ENCODE measurements at places on chromosomes 2 and 18.

DNA sequence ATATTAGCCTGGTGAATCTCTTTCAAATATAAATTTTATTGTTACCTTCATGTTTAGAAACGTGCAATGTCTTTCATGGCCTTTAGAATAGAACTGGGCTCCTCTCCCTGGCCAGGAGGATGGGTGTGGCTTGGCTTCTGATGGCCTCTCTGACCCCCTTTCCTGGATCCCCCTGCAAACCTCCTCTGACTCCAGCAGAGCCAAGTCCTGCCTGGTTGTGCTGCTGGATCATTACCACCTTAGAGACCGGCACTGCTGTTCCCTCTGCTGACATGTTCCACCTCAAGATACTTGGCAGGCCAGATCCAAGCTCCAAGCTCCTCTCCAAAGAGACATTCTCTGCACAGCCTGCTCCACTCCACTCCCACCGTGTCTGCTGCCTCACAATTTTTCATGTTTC lies 823.8 kb upstream of the HS6ST1 start:
- DNase-seq: no peak

DNA sequence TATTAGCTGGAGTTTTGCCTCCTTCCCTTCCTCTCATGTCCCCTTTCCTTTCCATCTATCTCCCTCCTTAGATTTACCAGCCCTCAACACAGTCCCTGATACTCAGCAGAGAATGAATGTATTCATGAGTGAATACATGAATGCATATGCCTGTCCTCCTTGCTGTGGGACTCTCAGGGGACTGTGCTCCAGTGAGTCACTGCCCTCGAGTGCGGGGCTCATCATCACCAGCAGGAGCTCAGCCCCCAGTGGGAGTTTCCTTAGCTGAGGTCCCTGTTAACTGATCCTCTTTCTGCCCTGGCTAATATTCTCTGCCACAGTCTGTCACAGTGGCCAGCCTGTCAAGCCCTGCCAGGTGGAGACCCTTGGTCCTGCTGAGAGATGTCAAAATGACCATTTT lies 104.9 kb upstream of the LHCGR start:
- no peak for DNase-seq

- no peak for DNase-seq
Measured at GRCh38 chr18:21701621-21702020, 3.0 kb downstream of the ABHD3 start.

- DNase-seq: no peak
Measured at GRCh38 chr18:29629493-29630036, 1413.0 kb downstream of the DSC3 start.

DNA sequence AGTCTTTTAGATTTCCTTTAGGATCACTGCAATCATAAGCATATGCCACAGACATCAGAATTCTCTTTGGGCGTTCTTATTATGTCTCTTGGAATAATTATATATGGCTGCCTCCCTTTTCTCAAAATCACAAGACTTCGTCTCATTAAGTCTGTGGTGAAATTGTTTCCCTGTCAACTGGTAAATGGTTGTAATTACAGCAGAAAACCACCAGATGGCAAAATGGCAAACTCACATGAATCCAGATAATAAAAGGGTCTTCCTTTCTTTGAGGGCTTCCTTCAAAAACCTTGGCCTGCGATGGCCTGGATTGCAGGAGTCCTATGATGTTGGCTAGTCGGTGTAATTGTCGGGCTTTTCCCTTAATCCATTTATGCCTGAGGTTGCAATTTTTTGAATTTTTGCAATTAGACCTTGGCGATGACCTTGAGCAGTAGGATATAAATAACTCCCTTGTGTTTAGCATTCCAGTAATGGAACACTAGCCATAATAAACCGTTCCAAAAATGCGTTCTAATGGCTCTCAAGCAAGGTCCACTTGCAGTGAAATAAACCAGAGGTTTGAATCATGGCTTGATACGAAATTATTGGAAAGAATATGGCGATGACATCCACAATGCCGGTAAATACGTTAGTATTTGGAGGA lies 656.4 kb downstream of the MBD2 start:
- no peak for DNase-seq

GRCh38 chr2:27323596-27324285 lies 844 bp upstream of the MPV17 start:
- no peak for DNase-seq

- DNase-seq: no peak
Measured at GRCh38 chr2:10368491-10369231, 66.0 kb downstream of the HPCAL1 start.

DNA sequence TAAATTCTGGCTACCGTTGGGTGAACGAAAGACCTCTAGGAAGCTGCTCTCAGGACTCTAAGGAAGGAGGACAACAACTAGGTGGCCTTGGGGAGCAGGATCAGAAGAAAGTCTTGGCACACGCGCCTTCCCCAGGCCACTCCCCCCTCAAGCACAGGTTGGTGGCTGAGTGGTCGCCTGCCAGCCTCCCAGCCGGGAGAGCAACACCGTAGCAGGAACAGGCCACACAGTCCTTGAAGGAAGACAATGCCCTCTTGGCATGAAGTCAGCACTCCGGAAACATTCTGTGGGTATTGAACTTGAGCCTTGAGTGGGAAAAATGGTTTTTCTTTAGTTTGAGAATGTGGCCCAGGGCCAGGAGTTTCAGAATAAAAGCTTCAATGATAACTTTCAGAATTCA lies 87.4 kb upstream of the AGAP1 start:
- DNase-seq: no peak

DNA sequence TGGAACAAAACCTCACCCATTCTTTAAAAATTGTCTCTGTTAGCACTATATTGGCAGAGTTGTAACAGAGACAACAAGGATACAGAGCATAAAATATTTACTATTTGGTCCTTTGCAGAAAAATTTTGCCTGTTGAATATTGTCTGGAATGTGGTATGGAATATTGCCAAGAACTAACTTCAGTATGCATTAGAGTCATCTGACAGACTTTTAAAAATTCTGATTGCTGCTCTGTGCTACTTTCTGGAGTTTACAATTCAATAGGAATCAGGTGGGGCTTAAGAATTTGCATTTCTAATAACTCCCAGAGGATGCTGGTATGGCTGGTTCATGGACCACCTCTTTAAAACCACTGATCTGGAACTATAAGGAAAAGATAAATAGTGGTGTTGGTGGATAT lies 32.8 kb upstream of the NYAP2 start:
- DNase-seq: no peak

GRCh38 chr2:238994432-238994831 lies 146.5 kb downstream of the TWIST2 start:
- no peak for DNase-seq

DNA sequence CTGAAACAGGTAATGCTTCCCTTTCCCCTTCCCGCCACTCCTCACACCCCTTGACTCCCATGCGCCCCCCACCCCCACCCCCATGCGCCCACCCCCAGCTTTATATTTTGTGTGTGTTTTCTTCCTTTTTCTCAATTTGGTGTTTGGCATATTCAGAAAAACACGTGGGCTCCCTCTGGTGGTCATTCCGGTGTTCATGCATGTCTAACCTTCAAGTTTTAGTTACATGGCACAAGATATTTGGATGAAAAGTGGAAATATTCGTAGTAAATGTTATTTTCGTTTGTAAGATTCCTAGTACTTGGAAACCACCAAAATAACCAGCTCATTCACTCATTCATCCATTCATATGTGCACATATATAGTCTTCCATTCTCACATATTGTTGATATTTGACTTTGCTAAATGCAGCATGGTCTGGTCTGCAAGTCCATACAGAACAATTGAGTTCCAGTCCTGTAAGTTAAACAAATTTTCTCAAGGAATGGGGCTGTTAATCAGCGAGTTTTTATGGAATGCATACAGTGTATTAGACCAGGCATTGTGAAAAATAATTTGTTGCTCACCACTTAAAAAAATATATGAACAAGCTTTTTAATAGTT lies 143.6 kb upstream of the MAP3K20 start:
- peak; percentile 49 for DNase-seq

GRCh38 chr2:189719571-189719970 lies 43.0 kb downstream of the OSGEPL1 start:
- DNase-seq: no peak

DNA sequence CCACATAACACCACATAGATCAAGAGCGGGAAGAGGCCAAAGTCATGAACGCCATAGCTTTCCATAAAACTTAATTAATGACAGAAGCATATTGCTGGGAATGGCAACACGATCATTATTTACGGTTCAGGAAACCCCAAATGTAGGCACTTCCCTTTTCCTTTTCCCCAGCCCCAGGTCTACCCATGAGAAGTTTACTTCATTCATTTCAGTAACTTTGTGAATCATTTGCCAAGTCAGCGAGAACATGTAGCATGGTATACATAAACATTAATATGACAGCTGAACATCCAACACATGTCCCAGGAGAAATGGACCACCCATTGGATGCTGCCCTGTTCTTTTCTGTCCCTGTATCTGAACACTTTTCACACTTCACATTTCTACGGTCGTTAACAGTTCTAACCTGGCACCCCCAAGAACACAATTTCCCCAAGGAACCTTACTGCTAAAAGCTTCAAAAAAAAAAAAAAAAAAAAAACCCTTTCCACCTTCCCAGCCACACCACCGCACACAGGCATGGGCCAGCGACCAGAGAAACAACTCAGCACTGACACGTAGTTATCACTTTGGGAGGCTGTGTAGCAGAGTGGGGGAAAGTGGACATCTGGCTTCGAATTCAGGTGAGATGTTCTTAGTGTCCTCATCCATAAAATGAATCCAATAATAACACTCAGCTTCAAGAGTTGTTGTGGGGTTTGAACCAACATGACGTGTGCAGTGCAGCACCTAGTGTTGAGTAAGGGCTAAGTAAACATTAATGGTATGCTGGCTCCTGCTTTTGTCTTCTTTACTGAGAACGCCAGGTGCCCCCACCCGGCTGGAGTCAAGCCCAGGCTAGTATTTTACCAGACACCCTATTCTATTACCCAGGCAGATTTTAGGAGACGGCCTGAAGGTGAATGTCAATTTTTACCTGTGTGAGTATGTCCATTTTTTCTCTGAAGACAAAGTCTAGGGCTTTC lies 371.5 kb downstream of the LNPK start:
- no peak for DNase-seq

GRCh38 chr2:191481305-191482070 lies 196.4 kb upstream of the NABP1 start:
- DNase-seq: no peak

- DNase-seq: no peak
Measured at GRCh38 chr18:59718464-59719157, 21.4 kb upstream of the CCBE1 start.

- DNase-seq: no peak
Measured at GRCh38 chr2:123715467-123715982, 309.6 kb upstream of the CNTNAP5 start.

DNA sequence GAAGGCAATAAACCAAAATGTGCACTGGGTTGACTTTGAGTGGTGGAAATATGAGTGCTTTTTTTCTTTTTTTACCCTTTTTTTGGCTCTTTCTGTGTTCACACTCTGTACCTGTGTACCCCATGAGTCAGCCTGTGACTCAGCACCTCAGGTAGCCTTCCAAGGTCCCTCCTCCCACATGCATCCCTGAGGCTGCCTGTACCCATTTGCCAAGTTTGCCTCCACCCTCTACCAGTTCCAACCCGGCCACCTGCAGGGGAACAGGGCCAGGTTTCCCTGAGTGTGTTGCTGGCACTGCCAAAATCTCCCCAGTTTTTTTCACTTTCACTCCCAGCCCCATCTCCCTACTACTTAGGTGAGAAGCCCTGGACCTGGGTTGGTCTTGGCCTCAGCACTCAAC lies 14.0 kb downstream of the CXCR1 start:
- DNase-seq: no peak

DNA sequence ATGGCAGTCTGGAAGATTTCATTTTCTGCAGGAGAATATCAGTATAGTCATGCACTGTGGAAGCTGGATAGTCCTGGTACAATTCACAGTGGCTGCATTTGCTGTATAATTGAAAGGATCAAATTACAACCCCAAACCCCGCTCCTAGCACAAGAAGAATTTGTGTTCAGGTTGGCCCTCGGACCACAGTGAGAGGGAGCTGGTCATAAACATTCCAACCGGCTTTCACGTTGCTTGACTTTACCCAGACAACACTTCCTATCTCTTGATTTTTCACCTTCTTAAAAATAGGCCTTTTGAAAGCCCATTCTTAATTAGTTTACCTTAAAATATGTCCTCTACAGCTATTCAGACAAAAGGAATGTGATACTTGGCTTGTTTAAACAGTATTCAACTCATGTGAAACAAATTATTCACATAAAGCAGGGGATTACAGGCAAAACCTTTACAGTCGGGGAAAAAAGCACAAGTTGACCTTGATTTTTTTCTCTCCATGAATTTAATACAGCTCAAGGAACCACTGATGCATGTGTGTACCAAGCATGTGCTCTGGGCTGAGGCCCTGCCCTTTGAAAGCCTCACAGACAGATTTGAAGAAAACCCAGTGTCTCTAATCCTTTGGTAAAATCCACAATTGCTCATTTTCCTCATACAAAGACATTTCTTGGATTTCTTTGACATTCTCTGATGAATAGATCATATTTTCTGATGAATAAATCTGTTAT lies 143.0 kb upstream of the SOX11 start:
- no peak for DNase-seq

- no peak for DNase-seq
Measured at GRCh38 chr18:59377613-59378337, 18.7 kb upstream of the LMAN1 start.

GRCh38 chr2:19609266-19609665 lies 250.8 kb upstream of the OSR1 start:
- no peak for DNase-seq

DNA sequence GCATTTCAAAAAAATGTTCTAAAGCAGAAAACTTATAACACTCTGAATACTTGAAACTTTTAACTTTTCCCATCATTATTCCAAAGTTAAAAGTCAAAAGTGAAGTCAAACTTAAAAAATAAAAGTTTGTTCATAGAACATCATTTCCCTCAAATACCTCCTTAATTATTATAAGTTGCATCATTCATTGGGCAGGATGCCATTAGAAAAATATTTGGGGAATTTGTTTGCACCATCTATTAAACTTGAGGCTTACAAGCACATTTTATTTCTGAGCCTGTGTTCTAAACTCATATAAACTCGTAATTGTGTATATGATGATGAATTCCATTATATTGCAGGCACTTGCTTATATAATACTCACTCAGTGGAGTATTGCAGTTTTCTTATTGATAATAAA lies 588.0 kb upstream of the NRXN1 start:
- no peak for DNase-seq

Measured in effector CD4-positive, alpha-beta T cell (primary cell).